ENCODE measurements at places on chromosomes 6 and 20. TPM values are rescaled to one million over a fixed set of nuclear protein-coding genes. Genes with fewer than 3 reads are reported as not detected.

DNA sequence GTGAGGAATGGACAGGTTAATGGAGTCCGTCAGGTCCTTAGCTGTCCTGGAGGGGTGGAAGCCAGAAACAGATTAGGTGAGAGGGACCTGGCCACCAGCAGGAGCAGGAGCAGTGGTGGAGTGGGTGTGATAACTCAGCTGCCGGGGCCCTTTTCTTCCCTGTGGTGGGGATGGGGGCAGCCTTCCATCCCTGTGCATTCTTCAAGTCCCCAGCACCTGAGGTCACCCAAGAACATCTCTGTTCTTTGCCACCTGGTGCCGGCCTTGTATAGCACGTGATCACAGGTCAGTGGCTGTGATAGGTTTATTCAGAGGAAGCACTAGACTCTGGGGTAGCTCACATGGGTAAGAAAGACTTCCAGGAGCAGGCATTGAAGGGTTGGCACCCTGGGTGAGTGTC is 16.6 kb downstream of the ERGIC3 start:
- no peak for DNase-seq

- DNase-seq: no peak
These were observed 7.9 kb upstream of the BMP7 start for GRCh38 chr20:57274299-57274698.

DNA sequence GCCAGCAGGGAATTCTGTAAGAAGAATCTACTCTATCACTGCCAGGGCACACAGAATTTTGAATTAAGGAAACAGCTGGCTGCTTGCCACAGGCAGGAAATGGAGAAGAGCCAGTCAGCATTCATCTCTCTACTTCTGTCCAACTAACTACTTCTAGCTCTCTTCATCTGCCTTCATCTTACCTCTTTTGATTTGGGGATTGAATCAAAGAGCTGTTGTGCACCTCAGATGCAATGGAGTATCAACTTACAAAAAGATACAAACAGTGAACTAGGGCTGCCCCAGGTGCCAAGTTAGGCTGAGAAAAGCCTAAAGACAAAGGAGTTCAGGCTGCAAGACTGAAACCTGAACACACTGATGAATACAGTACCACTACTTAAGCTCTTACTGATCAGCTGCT is 82.0 kb downstream of the PTPRK start:
- no peak for DNase-seq

DNA sequence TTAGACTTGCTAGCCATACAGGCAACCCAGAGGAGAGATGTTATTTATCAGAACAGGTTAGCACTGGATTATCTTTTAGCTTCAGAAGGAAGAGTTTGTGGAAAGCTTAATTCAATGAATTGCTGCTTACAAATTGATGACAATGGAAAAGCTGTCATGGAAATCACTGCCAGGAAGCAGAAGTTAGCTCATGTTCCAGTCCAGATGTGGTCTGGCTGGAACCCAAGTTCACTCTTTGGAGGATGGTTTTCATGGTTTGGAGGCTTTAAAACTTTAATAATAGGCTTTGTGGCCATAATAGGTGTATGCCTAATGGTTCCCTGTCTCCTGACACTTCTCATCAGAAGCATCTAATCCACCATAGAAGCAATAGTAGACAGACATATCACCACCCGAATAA is 699.0 kb downstream of the PHF3 start:
- DNase-seq: no peak

- DNase-seq: no peak
These were observed 83.4 kb downstream of the JARID2 start for GRCh38 chr6:15329197-15329671.

GRCh38 chr6:90910893-90911292 is 324.0 kb upstream of the MAP3K7 start:
- no peak for DNase-seq

DNA sequence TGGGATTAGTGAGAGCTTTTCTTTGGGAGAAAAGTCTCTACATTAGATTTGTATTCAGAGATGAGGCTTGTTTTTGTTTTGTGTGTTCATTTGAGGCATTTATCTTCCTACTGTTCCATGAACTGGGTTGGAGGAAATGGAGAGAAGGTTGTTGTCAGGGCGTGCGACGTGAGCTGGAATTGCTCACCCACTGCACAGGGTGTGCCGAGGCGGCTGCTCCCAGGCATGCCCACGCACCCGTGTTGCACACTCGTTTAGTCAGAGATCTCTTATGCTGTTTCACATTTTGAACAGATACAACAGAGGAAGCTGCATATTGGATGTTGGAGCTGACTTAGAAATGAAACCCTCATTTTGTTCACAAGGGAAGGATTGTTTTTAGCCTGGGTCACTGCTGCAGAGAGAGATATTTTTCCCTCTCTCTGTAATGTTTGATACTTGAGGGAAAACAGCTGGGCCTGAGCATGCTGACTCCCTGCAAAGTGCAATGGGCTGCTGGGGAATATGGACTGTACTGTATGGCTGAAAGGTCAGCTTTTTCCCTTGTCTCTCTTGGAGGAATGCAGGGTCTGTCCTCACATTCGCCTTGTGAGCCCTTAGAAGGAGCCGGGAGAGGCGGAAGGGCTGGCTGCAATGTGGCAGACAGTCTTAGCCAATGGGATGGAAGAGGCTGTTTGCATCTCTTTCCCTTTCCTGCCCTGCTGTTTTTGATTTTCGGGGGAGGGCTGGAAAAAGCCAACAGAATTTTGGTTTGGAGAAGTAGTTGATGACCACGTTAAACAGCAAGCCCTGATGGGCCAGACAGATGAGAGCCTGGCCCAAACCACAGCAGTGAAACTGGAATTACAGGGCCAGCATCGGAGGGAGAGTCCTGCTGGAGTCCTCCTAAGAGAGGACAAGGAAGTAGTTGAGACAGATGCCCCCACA is 170.8 kb downstream of the SASH1 start:
- DNase-seq: peak; percentile 67

- no peak for DNase-seq
These were observed 28.7 kb downstream of the FRMD1 start for GRCh38 chr6:168050225-168050880.

SLC12A5 gene
- total RNA-seq: 1.3 TPM

TRIM15 gene
- total RNA-seq: not detected

MAK gene
- 0.07 TPM for total RNA-seq

GINM1 gene
- total RNA-seq: 21.8 TPM

RIPOR3 gene
- 1.1 TPM for total RNA-seq

BCL2L1 gene
- 38.5 TPM for total RNA-seq

CASS4 gene
- not detected for total RNA-seq

DEFB119 gene
- total RNA-seq: not detected

FOXS1 gene
- not detected for total RNA-seq
